ENCODE measurements at places on chromosomes 7 and 10. TPM values are rescaled to one million over a fixed set of nuclear protein-coding genes. Genes with fewer than 3 reads are reported as not detected.

DNA sequence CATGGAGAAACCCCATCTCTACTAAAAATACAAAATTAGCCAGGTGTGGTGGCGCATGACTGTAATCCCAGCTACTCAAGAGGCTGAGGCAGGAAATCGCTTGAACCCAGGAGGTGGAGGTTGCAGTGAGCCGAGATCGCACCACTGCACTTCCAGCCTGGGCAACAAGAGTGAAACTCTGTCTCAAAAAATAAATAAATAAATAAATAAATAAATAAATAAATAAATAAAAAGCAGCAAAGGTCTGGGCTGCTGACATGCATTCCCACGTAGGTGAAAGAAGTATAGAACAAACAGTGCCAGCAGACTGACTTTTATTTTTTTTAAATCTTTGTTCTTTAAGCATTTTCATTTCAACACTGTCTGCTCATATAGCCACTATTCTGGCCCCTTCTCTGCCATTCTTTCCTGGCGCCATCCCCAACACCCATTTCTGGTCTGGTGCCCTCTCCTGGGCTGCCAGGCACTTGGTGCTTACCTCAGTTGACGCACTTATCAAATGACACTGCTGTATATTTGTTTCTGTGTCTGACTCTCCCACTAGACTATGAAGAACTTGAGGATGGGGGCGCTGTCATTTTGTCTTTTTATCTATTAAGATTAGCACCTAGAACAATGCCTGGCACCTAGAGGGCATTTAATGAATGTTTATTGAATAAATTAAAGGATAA is 15.6 kb downstream of the FAM107B start:
- DNase-seq = no peak
- H3K27me3 ChIP-seq = no peaks in the 10 kb centered on the region
- no peaks in the 10 kb centered on the region for H3K36me3 ChIP-seq
- H3K4me3 ChIP-seq = no peak overlapping the region

Gene CPA4
- total RNA-seq = not detected

DNA sequence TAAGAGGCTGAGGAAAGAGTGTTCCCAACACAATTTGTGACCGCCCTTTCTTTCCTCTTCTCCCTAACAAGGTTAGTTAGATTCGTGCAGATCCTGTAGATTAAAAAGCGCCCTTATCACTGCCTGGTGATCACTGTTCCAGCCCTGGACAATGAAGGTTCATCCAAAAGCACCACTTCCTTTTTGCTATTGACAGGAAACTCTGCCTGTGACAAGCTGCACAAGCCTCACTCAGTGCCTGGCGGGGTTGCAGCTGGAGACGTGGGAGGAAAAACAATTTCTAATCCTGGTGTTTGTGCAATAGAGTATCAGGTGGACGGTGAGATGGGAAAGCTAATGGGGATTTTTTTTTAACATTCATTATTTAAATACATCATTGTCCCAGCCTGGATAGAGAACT is 105.9 kb upstream of the CAV2 start:
- DNase-seq = no peak
- no peak overlapping the region for H3K27ac ChIP-seq
- H3K27me3 ChIP-seq = no peaks in the 10 kb centered on the region

DNA sequence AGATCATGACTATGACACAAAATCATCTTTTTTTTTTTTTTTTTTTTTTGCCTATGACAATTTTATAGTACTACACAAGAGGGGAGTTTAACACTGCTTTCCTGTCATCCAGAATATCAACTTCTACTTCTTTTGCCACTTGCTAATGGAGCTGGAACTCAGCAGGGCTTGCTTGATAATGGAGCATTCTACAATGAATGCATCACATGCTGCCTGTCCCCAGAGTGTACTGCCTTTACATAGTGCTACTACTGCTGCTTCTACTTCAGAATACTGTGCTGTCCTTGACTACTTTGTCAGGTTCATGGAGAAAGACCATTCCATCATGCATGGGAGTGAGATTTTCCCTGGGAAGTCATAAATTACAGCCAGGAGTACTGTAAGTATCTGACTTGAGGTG is 338.6 kb upstream of the SEMA3A start:
- no peaks in the 10 kb centered on the region for H3K27me3 ChIP-seq
- no peak overlapping the region for H3K4me3 ChIP-seq

DNA sequence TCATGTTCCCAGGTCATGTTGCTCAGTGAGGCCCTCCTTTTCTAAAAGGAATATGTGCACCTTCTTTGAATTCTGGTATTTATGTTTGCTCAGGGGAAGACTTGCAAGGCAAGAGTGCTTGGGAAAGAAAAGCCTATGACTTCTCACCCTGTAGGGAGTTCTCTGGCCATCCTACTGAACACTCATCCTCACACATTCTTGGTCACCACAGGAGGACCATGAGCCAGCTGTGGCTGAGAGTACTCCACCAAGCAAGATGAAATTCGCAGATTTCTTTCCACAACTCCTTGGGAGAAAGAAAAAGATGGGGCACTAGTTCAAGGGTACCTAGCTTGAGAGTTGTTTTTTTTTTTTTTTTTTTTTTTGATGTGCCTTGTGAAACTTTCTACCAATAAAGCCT is 179.6 kb downstream of the FZD1 start:
- no peaks in the 10 kb centered on the region for H3K36me3 ChIP-seq
- no peaks in the 10 kb centered on the region for H3K4me1 ChIP-seq
- no peak overlapping the region for H3K4me3 ChIP-seq
- H3K27ac ChIP-seq = no peak overlapping the region
- no peaks in the 10 kb centered on the region for H3K27me3 ChIP-seq

Gene ABCB1
- 22.2 TPM for total RNA-seq

- DNase-seq = no peak
- H3K27ac ChIP-seq = no peak overlapping the region
- no peaks in the 10 kb centered on the region for H3K36me3 ChIP-seq
- H3K4me1 ChIP-seq = no peaks in the 10 kb centered on the region
- no peak overlapping the region for H3K4me3 ChIP-seq
Measured at GRCh38 chr10:95196046-95196445, 2.0 kb downstream of the ACSM6 start.

DNA sequence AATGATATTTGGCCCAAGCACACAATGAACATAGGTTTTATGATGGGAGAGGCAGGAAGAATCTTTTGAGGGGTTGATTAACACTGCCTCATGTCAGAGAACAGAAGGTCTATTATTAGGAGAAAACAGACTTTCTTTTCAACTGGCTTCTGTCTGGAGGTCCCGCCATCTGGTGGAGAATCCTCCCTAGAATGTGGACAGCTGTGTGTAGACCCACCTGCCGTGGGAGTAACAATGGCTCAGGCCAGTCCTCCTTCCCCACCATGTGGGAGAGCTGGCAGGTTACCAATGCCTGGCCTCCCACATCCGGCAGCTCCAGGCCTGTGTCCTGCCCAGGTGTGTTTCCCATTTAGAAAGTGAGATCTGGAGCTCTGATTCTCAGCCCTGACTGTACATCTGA is 70.4 kb upstream of the AOAH start:
- no peaks in the 10 kb centered on the region for H3K4me1 ChIP-seq
- H3K27ac ChIP-seq = peak overlapping the region; percentile 40
- no peaks in the 10 kb centered on the region for H3K36me3 ChIP-seq
- no peak overlapping the region for H3K4me3 ChIP-seq

GRCh38 chr10:105956550-105956949 is 1208.0 kb downstream of the SORCS1 start:
- no peak for DNase-seq
- H3K36me3 ChIP-seq = no peaks in the 10 kb centered on the region
- H3K27ac ChIP-seq = no peak overlapping the region
- H3K4me1 ChIP-seq = no peaks in the 10 kb centered on the region
- no peak overlapping the region for H3K4me3 ChIP-seq

Gene RBM48
- 9.2 TPM for total RNA-seq

GRCh38 chr7:130927062-130927461 is 193.1 kb upstream of the KLF14 start:
- no peaks in the 10 kb centered on the region for H3K4me1 ChIP-seq
- H3K27ac ChIP-seq = peak overlapping the region; percentile 30
- no peak for DNase-seq
- H3K36me3 ChIP-seq = no peaks in the 10 kb centered on the region
- no peak overlapping the region for H3K4me3 ChIP-seq

- no peaks in the 10 kb centered on the region for H3K27me3 ChIP-seq
- no peak for DNase-seq
- no peak overlapping the region for H3K27ac ChIP-seq
- H3K36me3 ChIP-seq = no peaks in the 10 kb centered on the region
Measured at GRCh38 chr10:11153245-11153644, 135.6 kb downstream of the CELF2 start.

DNA sequence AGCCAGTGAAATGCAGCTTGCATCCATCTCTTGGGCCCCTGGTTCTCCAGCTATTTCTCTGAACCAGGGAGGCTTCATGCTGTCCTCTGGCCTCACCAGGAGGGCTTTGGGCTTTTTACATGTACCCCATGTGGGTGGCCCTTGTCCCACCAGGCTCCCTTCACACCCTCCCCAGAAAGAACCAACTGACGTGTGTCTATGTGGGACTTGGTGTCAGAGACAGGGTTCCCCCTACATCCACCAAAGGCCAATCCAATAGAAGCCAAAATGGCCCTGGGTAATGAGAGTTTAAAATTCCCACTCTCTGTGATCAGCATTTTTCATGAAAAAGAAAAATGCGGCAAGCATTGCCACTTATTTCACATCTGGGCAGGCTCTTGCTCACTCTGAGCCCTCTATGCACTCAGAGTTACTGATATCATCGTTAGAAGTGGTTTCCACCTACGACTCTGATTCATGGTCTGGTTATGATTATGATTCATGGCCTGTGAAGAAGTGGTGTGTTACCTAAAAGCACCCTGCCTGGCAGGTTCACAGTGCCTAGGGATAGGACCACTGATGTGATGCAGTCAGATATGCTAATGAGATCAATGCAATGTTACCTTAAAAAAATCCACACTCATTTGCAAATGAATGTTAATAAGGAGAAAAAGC is 133.5 kb downstream of the BUB3 start:
- no peaks in the 10 kb centered on the region for H3K36me3 ChIP-seq
- no peaks in the 10 kb centered on the region for H3K4me1 ChIP-seq
- no peak for DNase-seq
- no peaks in the 10 kb centered on the region for H3K27me3 ChIP-seq

Gene CYP3A4
- total RNA-seq = 1.4 TPM

Data from colonic mucosa (tissue), 4 donors.